Activated CD4-positive, alpha-beta T cell treated with anti-CD3 and anti-CD28 coated beads for 4 hours (primary cell): ENCODE measurements at places on chromosomes 7 and 10.

DNA sequence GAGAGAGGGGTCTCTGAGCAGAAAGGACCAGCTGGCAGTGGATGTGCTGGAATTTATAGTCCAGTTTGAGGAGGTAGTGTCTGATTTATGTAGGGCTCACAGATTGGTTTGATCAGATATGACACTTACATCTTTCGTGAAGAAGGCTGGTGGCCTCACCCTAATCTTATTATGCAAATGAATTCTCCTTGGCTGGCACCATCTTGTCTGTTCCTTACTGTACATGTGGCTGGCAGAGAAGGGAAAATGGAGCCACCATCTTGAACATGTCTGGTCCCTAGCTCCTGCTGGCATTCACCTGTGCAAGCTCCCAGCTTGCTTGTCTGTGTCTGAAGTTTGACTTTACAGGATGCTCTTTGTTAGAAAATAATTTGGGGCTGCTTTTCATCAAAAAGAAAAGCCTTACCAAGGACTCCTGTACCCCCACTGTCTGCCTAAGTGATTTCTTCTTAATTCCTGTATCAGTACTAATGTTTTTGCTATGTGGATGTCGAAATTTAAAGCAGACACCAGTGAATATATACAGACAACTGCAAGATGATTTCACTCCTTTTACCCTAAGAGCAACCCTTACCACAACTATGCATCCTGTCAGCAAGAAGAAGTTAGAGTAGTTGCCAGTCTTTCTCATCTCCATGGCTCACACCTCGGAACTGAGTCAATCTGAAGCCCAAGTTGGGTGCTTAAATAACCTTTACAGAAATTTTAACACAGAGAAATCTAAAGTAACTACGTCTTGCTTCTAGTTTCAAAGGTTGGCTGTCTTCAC is 322.0 kb upstream of the SEMA3D start:
- DNase-seq = no peak

DNA sequence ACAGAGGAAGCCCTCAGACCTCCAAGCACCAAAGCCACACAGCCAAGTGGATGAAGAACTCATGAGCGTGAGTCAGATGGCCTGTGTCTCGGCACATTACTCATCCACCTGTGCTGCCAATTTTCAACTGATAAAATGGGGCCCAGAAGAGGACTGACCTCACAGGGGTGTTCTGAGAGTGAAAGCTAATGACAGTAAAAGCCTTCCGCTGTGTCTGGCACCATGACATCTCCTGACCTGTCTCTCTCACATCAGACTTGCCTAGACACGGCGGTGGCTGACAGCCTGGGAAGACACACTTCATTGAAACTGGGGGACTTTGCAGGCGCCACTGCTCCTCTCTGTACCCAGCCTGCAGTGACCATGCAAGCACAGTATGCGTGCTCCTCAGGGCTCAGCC is 8.3 kb upstream of the SLC18A3 start:
- no peak for DNase-seq

- DNase-seq = no peak
Measured at GRCh38 chr10:30000802-30001571, 58.4 kb downstream of the JCAD start.

DNA sequence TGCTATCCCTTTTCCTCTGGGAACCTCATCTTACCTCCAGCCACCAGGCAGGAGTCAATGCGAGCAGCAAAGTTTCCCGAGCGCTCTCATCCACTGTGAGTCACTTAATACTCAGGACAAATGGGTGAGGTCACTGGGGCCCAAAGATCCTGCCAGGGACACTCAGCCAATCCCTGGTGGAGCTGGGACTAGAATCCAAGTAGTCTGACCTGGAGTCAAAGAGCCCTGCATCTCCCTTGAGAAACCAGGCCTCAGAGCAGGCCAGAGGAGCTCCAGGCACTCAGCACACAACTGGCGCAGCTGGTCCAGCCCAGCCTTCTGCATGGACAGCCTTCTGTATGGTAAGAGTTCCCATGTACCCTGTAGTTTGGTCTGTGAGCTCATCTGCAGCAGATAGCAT is 142.3 kb downstream of the MAPK8 start:
- DNase-seq = no peak

DNA sequence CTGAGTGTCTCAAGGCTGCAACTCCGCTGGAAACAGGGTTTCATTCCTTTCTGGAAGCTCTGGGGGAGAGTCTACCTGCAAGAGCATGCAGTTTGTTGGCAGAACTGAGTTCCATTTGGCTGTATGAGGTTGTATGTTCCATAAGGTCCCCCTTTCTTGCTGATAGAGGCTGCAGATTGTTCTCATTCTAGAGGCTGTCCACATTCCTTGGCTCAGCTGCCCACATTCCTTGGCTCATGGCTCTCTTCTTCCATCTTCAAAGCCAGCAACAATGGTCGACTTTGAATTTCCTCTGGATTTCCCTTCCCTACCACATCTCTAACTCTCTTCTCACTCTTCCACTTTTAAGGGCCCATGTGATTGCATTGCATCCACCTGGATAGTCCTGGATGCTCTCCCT is 147.3 kb upstream of the CDCA7L start:
- no peak for DNase-seq
